ENCODE measurements at places on chromosomes 4 and X.

- no peak for DNase-seq
Observed at GRCh38 chrX:124211312-124211942, 121.0 kb upstream of the TEX13D start.

- DNase-seq: no peak
Observed at GRCh38 chr4:142293536-142293935, 552.6 kb downstream of the INPP4B start.

GRCh38 chrX:14125462-14125861, 95.8 kb upstream of the GEMIN8 start:
- DNase-seq: no peak

DNA sequence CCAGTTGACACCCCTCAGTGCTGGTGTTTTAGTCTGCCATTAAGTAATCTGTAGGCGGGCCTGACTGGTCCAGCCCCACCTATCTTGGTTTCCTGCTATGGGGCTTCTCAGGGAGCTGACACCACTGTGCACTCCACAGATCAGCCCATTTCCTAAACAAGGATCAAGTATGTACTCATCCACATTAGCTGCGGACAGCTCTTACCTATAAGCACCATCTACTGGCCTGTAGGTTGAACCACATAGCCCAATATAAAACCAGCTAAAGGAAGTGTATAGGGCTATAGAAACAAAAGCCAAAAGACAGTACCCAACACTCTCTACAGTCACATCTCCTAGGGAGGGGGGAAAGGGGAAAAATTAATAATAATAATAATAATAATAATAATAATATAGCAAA, 353.5 kb upstream of the CXorf51B start:
- DNase-seq: no peak

DNA sequence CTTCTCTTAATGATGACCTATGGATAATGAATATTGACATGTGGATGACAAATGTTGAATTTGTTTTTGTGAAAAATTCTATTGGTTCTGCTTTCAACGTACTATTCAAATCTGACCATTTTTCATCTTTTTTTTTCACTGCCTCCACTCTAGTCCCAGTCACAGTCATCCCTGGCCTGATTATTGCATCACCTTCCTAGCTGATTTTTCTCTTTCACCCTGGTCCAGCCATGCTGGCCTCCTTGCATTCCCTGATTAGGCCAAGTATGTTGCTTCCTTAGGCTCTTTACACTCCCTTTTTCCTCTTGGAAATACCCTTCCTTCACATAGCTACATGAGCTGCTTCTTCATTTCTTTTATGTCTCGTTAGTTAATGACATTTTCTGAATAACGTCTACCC, 58.1 kb upstream of the MAP9 start:
- no peak for DNase-seq

DNA sequence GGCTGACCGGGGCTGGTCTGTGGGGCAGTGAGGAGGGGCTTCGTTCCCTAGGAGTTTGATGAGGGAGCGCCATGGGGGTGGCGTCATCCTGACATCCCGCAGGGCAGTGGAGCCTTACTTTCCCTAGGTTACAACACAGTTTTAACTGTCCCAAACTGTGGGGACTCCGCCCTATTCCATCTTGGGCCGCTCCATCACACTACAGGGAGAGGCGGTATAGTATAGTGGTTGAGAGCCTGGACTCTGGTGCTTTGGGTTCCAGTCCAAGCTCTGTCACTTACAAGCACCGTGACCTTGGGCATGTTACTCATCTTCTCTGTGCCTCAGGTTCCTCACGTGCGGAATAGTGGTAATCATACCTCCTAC, 44.2 kb downstream of the ZNF185 start:
- no peak for DNase-seq

- DNase-seq: no peak
Observed at GRCh38 chr4:76879731-76880364, 18.1 kb downstream of the SOWAHB start.

DNA sequence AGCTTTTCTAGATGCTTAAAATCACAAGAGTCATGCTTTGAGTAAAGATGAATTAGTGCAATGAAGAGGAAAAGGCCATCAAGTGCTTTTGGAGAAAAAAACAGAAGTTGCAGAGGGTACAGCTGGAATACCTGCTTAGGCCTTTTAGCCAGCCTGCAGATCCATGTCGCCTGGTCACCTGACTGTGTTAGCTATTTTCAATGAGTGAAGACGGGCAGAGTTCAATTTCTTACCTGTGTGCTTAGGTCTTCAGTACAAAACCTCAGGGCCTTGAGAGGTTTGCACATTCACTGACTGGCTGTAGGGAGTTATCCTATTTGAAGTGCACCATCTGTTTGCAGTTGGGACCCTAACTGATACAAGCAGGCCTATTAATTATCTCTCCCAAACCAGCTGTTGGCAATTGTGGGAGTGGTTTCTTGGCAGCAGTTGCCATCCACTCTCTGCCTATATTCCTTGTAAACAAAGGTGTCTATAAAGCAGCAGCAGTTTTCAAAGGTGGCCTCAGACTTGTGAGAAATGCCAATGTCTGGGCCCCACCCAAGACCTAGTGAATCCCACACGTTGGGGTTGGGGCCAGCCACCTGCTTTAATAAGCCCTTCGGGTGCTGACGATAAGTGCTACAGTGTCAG, 16.3 kb upstream of the FAT1 start:
- no peak for DNase-seq

- no peak for DNase-seq
Observed at GRCh38 chr4:7668271-7668670, 233.5 kb upstream of the PSAPL1 start.

GRCh38 chr4:38509551-38509950, 154.4 kb upstream of the KLF3 start:
- DNase-seq: no peak

GRCh38 chr4:41540687-41541086, 2.7 kb downstream of the LIMCH1 start:
- DNase-seq: no peak

GRCh38 chrX:67613366-67613765, 69.5 kb downstream of the AR start:
- DNase-seq: no peak

DNA sequence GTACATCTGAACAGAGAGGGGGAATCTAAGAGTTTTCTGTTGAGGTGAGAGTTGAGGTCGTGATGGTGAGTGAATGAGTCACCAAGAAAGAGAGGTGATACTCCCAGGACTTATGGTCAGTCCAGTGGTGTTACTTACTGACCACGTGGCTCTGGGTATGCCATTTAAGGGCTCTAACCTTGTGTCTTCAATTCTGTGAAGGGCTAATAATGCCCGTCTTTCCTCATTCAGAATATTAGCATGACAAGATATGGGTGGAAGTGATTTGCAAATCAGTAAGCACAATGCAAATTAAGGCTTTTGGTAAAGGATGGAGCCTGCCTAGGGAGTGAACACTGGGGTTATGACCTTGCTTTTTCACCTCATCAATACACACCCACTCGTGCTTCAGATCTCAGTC, 75.2 kb downstream of the COQ2 start:
- no peak for DNase-seq

DNA sequence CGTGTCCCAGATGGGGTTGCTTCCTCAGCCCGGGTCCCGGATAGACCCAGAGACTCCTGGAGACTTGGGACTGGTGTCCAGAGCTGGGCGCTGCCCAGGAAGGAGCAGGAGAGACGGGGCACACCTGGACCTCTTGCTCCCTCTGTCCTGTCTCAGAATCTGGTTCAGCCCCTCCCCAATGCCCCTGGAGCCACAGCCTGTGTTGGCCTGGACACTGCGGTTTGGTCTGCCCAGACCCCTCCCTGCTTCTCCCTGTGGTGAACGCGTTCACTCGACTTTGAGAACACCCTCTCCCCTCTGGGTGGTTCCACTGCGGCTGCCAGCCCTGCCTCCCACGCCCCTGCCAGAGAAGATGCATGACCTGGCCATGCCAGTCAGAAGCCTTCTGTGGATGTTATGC, 111.1 kb downstream of the HMX1 start:
- no peak for DNase-seq

- DNase-seq: no peak
Observed at GRCh38 chrX:34365471-34365870, 233.4 kb upstream of the FAM47A start.

DNA sequence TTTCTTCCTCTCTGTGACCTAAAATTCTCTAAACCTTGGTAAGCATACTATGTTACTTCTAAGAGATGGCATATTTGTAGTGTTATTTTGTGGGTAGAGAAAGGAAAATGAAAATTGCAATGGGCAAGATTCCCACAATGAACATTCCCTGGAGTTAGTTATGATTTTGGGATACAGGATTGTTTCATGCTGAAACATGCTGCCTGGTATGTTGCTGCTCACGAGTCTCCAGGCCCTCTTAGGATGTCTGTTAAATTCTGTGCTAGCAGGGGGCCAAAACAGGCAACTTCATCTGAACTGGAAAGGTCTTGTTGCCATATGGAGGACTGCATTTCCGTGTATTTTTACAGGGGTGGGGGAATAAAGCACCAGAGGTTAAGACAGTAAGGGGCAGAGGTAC, 18.9 kb upstream of the MSMO1 start:
- DNase-seq: no peak

DNA sequence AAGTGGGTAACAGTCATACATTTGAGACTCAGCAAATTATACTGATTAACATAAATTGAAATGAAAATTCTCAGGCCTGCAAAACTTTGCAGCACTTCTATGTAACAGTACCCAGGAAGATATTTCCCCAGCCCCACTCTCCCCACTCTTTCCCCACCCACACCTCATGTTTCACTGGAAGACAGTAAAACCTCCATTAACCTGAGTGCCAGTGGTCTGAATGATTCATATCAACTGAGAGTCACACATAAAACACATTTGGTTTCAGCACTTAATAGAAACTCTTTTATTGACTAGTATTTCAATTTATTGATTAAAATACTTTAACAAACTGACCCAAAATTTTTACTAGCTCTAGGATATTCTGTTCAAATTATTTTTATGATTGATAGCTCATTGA, 6.9 kb downstream of the CXCL6 start:
- DNase-seq: no peak

GRCh38 chr4:130336585-130337217, 1240.7 kb downstream of the C4orf33 start:
- no peak for DNase-seq

GRCh38 chr4:87426865-87427517, 4.6 kb downstream of the NUDT9 start:
- no peak for DNase-seq

GRCh38 chrX:131565909-131566308, 22.0 kb downstream of the OR13H1 start:
- no peak for DNase-seq
